Activated naive CD4-positive, alpha-beta T cell treated with anti-CD3 and anti-CD28 coated beads, Interleukin-2, amount 50 U/mL, for 72 hours (primary cell): ENCODE measurements at places on chromosomes 2 and 18. TPM values are rescaled to one million over a fixed set of nuclear protein-coding genes. Genes with fewer than 3 reads are reported as not detected.

Gene FBXO15
- 1.2 TPM for total RNA-seq

Gene SESTD1
- 15.4 TPM for total RNA-seq

Gene L3MBTL4
- total RNA-seq, result 0.10 TPM

Gene FAP
- 0.29 TPM for total RNA-seq

Gene SLC39A10
- total RNA-seq, result 52.3 TPM

Gene RESP18
- total RNA-seq, result not detected

Gene FBXO48
- total RNA-seq, result 1.9 TPM

Gene ZSCAN30
- 39.6 TPM for total RNA-seq

Gene STPG4
- not detected for total RNA-seq

Gene UGT1A10
- total RNA-seq, result not detected

Gene CCDC85A
- total RNA-seq, result not detected

Gene ZNF396
- 0.18 TPM for total RNA-seq

Gene PID1
- not detected for total RNA-seq

Gene SS18
- total RNA-seq, result 88.1 TPM

Gene GNLY
- 24.0 TPM for total RNA-seq

Gene POU3F3
- not detected for total RNA-seq

Gene RNF152
- 0.59 TPM for total RNA-seq

Gene TRAPPC8
- 29.8 TPM for total RNA-seq

Gene LRP2
- 2.6 TPM for total RNA-seq

Gene LBX2
- 0.36 TPM for total RNA-seq

Gene TMEM182
- total RNA-seq, result 5.8 TPM

Gene PRSS56
- not detected for total RNA-seq

Gene KLF11
- 7.5 TPM for total RNA-seq

Gene DCDC2C
- total RNA-seq, result not detected

Gene PRKAG3
- not detected for total RNA-seq

Gene PJVK
- 4.5 TPM for total RNA-seq

Gene ZNF892
- total RNA-seq, result 3.6 TPM

Gene CENPA
- total RNA-seq, result 26.9 TPM

Gene MROH2A
- not detected for total RNA-seq

Gene CAPN13
- not detected for total RNA-seq

Gene SMAD4
- total RNA-seq, result 86.7 TPM

Gene CTNNA2
- total RNA-seq, result not detected

Gene NOSTRIN
- total RNA-seq, result not detected

Gene BUB1
- 94.7 TPM for total RNA-seq

Gene IL37
- total RNA-seq, result 0.32 TPM
